ENCODE measurements at places on chromosomes 2 and 18. TPM values are rescaled to one million over a fixed set of nuclear protein-coding genes. Genes with fewer than 3 reads are reported as not detected.

DNA sequence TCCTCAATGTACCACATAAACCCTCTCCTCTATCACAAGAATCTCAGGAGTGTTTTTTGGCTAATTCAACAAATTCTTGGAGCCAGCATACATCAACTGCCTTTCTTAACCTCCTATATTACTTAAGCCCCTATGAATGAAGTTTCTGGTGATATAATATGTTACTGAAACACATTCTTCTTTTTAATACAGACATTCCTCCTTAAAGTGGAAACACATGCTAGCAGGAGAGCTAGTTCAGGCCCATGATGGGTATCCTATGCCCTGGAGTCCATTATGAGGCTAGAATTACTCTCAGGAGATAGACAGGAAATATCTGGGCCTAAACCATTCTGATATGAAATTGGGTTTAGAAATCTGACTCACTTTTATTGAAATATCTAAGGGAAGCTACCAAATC is 26.6 kb upstream of the RMDN2 start:
- DNase-seq: no peak

DNA sequence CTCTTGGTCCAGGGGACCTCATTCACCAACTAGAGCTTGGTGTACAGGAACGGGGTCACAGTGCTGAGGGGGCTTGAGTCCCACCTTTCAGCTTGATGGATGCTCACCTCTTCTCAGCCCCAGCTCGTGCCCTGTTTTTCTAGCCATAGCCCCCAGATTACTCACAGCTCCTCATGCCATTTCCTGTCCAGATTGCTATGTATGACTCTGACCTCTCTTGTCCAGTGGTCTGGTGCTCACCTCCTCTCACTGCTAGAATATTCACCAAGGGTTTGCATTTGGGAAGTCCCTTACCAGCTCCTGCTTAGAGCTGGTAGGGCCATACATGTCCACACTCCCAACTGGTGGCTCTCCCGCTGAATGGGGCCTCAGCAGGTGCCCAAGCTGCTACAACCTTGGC is 5.9 kb downstream of the LBX2 start:
- DNase-seq: no peak

Gene GCG
- total RNA-seq: not detected

Gene TXNDC2
- not detected for total RNA-seq

Gene RNU2-63P
- not detected for total RNA-seq

GRCh38 chr2:187168720-187169713 is 279.0 kb downstream of the CALCRL start:
- DNase-seq: no peak

- DNase-seq: peak; percentile 1
Observed at GRCh38 chr2:10258726-10259125, 44.0 kb upstream of the HPCAL1 start.

DNA sequence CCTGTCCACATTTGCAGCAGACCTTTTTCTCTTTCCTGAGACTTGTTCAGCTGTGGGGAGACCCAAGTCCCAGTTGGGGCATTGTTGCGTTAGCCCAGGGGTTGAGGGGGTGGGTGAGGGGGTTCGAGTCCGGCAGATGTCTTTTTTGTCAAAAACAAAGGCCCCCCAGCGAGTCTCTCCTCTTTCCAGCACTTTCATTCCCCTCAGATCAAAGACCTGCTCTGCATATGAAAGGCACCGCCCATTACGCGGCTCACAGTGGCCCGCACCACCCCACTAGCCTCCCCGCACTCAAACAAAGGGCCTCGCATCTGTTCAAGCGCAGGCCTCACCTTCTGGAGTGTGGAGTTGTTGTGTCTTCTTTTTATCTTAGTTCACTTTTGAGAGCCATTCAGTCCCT is 25.2 kb downstream of the TRABD2A start:
- no peak for DNase-seq

Gene FARSB
- 19.3 TPM for total RNA-seq

DNA sequence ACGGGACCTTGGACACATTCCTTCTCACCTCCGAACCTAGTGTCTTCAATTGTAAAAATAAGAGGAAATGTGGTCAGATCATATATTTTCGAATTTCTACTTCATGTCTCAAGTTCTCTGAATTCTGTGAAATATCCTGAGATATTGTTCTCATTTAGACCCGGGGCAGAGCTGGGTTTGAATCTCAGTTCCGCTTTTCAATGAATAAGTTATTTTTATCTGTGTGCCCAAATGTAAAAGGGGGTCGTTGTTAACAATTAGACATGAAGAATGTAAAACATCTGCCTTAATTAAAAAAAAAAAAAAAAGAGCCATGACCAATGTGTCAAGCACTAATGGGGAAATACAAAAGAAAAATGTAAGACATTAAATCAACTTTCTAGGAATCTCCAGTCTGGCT is 48.9 kb upstream of the BCL11A start:
- no peak for DNase-seq

DNA sequence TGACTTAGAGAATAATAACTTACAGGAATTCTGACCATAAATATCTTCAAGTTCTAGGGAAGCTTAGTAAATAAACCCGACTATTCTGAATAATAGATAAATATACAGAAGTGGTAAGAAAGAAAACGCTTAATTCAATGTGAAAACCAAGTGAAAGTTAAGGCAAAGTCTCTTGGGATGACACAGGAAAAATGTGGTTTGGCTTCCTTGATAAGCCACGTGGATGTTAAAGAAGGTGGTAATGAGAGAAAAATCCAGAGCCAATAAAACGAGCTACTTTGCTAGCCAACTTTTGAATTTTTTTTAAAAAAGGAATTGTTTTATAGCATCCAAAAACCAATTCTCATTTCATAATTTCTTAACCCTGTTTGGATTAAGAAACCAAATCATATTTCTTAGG is 166.2 kb upstream of the VRK2 start:
- no peak for DNase-seq

DNA sequence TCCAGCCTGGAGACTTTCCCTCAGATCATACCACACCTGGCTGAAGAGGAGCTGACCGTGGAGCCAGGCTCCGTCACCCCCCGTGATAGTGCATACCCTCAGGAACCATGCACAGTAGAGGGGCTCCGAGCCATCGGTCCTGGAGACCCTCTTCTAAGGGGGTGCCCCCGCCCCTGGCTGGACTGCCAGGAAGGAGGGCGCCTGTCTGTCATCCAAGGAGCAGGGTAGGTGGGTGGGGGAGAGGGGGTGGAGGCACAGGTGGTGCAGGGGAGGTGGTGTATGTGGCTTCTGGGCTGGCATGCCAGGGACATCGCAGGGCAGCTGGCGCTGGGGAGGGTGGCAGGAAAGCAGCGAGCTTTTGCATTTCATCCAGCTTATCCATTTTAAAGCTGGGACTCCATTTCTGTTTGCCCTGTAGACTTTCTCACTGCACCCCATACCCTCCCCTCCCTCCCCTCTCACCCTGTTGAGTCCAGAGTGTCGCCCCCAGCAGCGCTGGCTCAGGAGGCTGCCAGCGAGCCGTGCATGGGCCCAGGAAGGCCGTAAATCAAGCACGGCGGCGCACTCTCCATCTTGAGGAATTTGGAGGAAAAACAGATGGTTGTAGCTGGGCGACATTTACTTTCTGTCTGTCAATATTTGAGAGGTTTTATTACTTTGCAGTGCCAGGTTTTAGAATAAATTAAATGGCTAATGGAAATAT is 56.2 kb upstream of the HS6ST1 start:
- no peak for DNase-seq

- no peak for DNase-seq
Observed at GRCh38 chr2:222738809-222739208, 67.4 kb downstream of the MOGAT1 start.

DNA sequence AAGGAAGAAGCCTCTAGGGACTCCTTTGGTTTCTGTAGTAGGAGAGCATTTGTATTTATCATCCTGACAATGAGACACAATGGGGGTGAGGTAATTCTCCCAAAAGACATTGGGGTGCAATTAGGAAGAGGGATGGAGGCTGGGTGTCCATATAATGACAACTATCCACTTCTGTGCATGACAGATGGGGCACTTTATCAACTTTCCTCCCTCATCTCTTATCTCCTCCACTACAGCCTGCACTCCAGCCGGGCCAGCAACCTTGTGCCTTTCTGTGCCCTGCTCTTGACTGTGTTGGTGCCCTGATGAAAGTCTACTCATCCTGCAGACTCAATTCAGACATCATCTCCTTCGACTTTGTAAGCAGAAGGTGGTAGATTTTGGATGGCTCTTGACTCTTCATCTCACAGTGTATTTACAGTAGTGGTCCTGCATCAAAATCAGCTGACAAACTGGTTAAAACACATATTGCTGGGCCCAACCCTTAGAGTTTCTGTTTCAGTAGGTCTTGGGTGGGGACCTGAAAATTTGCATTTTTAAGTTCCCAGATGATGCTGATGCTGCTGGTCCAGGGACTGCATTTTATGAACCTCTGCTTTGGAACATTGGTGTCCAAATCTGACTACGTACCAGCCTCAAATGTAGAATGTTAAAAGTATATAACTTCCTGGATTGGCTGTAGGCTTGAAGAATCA is 40.8 kb upstream of the CFAP36 start:
- DNase-seq: no peak

Gene ATP6V1B1
- total RNA-seq: not detected

- DNase-seq: no peak
Observed at GRCh38 chr2:9300214-9300613, 93.6 kb downstream of the ASAP2 start.

Gene ST6GAL2
- 0.41 TPM for total RNA-seq

Gene ZNF385B
- 0.14 TPM for total RNA-seq

DNA sequence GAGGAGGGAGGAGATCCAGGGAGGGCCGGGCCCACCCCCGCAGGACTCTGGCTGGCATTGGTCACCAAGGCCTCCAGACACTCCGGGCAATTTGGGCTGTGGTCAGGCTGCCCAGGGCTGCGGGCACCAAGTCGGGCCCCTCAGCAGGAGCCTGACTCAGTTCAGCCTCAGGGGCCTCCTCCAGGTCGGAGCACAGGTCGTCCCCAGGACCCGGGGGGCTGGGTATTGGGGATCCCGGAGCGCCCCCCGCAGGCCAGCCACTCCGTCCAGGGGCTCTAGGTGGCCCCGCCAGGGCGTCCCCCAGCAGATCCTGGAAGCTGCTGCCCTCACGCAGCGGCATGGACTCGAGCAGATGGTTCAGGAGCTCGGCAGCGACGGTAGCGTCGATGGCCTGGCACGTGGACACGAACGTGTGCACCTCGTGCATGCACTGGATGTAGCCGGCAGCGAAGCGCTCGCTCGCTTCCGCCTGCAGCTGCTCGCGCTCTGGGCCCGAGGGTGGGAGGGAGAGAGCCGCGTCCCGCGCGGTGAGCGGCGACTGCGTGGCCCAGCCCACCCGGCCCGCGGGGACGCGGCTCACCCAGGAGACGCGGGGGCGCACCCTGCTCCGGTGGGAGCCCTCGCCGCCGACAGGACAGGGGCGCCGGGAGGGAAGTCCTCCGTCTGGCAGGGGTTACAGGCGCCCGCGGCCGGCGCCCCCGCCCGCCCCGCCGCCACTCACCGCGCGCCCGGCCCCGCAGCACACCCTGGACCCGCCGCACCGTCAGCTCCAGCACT is 884 bp downstream of the HES6 start:
- DNase-seq: no peak

- DNase-seq: no peak
Observed at GRCh38 chr18:32200766-32201165, 10.9 kb downstream of the MEP1B start.

- DNase-seq: no peak
Observed at GRCh38 chr18:42072407-42072806, 117.4 kb downstream of the PIK3C3 start.

DNA sequence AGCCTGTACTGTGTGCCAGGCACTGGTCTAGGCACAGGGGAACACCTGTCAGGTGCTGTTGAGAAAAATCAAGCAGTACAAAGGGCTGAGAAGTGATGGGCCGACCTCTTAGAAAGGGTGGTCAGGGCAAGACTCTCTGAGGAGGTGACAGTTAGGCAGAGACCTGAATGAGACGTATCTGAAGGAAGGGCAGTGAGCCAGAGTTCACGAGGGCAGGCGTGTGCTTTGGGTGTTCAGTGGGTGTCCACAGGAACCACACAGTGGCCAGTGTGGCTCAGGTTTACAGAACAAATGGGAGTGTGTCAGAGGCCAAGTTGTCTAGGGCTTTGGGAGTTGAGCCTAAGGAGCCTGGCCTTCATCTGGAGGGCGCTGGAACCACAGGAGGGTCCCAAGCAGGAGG is 6.2 kb downstream of the ARMC9 start:
- DNase-seq: no peak

GRCh38 chr18:70384181-70384790 is 95.4 kb downstream of the SOCS6 start:
- DNase-seq: no peak

- no peak for DNase-seq
Observed at GRCh38 chr2:144219979-144220378, 299.9 kb downstream of the ZEB2 start.

GRCh38 chr2:113081488-113082210 is 13.9 kb downstream of the IL1F10 start:
- DNase-seq: no peak

GRCh38 chr2:158762336-158762735 is 32.8 kb upstream of the DAPL1 start:
- no peak for DNase-seq

DNA sequence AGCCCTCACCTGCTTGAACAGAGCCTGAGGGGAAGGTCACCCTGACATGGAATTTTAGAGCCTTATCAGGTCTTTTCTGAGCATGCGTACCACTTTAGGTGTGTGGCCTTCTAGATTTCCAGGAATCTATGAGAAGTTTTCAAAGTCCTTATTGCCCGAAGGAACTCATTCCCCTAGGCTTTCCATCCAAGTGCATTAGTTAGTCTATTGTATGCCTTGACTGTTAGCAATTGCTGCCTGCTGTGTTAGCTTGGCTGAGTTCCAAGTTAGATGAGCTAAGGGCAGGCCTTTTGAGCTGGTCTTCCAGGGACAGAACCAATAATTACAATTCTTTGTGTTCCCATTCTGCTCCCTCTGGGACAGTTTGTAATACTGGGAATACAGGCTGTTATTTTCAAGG is 30.8 kb upstream of the PUM2 start:
- DNase-seq: no peak

Gene PREB
- total RNA-seq: 54.6 TPM

- DNase-seq: no peak
Observed at GRCh38 chr2:112142525-112143078, 4.4 kb downstream of the FBLN7 start.

Gene CFC1
- total RNA-seq: not detected

- peak; percentile 41 for DNase-seq
Observed at GRCh38 chr18:3224223-3224622, 4.5 kb upstream of the MYOM1 start.

DNA sequence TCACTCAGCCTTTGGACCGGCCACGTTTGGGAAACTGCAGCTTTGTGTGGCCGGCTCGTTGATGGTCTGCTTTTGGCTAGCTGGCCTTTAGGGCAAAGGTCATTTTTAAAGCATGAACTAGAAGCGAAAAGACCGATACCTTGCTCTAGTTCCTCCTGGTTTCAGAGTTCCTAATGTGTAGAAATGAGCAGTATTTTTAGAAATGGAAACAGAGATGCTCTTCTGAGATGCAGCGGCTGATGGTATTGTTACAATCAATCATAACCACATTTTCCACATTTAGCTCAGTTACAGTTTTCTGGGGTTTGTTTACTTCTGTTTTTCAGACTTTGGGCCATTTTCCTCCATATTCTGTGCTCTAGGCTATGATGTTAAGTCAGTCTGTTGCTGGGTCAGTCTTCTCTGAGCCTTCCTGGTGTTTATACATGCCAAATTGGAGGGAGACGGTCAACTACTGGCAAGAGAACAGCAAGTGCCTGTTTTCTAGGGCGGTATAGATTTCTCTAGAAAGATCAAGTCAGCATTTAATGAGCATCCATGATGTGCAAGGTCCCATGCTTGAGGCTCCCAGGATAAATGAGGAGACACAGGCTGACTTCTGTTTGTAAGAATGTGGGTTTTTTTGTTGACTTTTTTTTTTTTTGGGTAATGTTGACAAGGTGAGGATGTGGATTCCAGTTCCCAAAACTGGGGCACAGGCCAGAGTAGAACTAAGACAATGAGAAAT is 28.0 kb downstream of the RNF144A start:
- DNase-seq: no peak
